AG04449 (cell line): ENCODE measurements at places on chromosomes 5 and 9.

GRCh38 chr9:109467936-109468335, 30.2 kb downstream of the PTPN3 start:
- DNase-seq = no peak

- no peak for DNase-seq
Observed at GRCh38 chr5:98798371-98798770, 24.9 kb downstream of the RGMB start.

- DNase-seq = no peak
Observed at GRCh38 chr5:109868737-109869136, 179.0 kb downstream of the MAN2A1 start.

GRCh38 chr9:89430995-89431394, 66.9 kb downstream of the SEMA4D start:
- no peak for DNase-seq

GRCh38 chr9:1490341-1491232, 440.4 kb downstream of the DMRT2 start:
- no peak for DNase-seq

DNA sequence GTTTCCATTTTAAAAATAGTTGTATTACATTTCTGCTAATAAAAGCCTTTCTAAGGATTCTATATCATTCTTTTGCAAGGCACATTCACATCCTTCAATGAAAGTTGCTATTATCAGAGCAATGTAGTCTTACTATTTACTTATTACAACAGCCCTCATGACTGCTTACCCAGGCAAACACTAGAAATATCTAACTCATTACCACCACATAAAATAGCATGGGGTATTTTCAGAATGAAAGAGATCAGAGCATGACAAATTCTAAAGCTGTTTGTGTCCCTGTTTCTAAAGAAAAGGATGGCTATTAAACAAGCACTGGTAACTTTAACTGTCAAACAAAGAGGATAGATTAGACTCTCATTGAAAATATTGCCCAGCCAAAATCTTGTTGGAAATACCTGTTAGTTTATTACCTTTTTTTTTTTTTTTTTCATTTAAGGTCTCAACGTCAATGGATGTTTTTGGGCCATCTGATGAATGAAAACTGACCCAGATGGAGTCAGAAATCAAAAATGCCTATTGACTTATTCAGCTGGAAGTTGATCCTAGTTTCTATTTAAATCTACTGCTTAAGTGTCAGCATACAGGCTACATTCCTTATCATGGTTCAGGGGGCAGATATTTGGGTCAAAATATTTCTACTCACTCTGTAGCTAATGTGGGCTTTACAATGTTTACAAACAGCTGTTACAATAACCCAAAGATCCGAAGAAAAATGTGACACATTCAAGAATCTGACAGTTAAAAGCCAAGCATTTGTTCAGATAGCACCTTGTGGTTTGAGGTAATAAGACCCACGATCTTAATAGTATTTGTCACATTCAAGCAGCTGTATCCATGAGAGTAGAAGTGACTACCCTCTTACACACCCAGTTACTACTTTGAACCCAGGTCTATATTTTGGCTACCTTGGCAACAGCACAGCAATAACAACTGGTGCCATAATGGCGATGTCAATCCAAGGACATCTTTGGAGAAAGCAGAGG, 554.8 kb upstream of the MEF2C start:
- DNase-seq = no peak

GRCh38 chr9:6549106-6549800, 96.3 kb downstream of the GLDC start:
- no peak for DNase-seq

- DNase-seq = no peak
Observed at GRCh38 chr5:40429258-40430100, 250.2 kb upstream of the PTGER4 start.

GRCh38 chr5:135546101-135546500, 10.3 kb upstream of the NEUROG1 start:
- no peak for DNase-seq

GRCh38 chr5:162801235-162801634, 636.2 kb upstream of the CCNG1 start:
- no peak for DNase-seq
